ENCODE measurements at places on chromosomes 7 and 10. TPM values are rescaled to one million over a fixed set of nuclear protein-coding genes. Genes with fewer than 3 reads are reported as not detected.

The ZNF853 gene
- 0.91 TPM for total RNA-seq

The FFAR4 gene
- 44.2 TPM for total RNA-seq

The ABCB1 gene
- total RNA-seq = 22.2 TPM

The ATP6V0A4 gene
- not detected for total RNA-seq

The MKX gene
- total RNA-seq = 0.10 TPM

The RAPGEF5 gene
- total RNA-seq = 42.2 TPM

GRCh38 chr10:116826803-116827202 lies 22.5 kb upstream of the ENO4 start:
- DNase-seq = no peak

DNA sequence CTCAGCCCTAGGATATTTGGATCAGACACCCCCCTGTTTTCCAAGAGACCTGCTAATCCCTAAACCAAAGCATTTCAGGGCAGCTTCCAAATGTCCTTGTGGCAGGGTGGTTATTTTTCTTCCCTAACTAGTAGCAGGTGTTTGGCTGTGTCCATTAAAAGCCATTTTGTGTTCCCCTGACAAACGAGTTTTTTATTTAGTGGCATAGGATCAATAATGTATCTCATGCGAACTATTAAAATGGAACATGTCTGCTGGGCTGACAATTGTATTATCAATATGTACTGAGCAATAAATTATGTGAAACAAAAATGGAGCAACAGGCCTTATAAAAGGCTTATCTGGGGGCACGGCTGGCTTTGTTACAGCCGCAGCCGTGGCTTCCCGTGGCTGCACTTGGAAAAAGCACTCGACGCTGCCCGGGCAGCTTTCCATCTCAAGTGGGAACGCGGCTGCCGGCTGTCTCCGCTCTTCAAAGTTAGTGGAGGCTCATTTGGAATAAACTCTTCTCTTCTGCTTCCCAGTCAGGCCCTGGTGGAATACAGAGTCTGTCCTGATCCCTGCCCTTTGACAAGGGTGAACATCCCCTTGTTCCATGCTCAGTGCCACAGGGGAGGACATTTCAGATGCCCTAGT lies 554.3 kb downstream of the TYW1 start:
- DNase-seq = no peak

DNA sequence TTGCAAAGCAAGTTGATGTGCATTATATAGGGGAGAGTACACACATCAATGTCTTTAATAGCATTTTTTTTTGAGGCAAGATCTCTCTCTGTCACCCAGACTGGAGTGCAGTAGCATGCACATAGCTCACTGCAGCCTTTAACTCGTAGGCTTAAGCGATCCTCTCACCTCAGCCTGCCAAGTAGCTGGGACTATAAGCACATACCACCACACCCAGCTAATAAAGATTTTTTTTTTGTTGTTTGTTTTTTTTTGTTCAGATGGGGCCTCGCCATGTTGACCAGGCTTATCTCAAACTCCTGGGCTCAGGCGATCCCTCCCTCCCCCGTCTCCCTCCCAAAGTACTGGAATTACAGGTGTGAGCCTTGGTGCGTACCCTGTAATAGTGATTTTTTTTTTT lies 1.5 kb downstream of the UMAD1 start:
- peak; percentile 65 for DNase-seq

DNA sequence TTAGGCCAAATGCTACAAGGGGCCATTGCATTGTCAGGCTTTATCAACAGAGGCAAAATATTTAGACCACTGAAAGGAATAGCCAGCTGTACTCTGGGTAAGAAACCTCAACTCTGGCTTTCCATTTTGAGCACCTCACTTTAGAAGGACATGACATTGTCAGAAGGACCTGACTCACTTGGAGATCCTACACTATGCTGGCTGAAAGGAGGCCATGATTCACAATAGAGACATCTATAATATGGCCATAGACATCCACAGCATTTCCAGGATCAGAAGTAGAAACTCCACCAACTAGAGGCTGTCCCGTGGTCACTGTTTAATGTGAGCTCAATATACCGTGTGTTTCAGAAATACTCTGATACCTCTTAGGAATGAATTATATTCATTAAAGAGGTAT lies 140.9 kb downstream of the BTAF1 start:
- DNase-seq = no peak

DNA sequence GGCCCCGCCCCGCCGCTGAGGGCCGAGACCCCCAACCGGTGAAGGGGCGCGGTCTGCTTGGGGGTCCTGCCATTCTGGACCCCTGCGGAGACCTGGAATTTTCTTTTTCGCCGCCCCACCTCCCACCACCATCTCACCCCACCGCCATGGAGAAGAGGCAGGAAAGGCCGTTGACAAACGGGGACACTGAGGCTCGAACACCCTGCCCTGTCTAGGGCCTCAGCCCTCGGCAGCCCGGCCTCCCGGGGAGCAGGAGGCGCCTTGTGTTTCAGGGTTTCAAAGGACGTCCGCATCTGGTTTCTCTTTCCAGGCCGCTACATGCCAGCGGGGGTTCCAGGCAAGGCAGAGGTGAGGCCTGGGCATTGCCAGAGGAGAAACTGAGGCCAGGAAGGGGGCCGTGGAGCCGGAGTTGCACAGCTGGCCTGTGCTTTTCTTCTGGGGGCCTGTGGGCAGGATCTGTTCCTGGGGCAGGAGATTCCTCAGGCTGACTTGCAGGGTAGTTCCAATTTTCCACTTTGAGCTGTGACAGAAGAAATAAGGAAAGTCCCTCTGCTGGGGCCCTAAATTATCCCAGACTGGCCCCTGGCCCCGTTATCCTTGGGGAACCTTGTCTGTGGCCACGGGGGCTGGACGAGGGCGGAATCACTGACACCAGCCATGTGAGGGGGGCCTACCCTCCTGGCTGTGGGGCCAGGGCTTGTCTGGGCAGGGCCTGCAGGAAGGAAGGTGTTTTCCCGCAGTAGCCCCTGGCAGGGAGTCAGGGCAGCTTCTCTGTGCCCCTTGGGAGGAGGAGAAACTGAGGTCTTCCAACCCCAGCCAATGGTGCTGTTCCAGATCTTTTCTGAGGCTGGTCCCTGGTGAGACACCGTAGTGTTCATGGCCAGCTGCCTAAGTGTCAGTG lies 900 bp upstream of the MICALL2 start:
- no peak for DNase-seq

DNA sequence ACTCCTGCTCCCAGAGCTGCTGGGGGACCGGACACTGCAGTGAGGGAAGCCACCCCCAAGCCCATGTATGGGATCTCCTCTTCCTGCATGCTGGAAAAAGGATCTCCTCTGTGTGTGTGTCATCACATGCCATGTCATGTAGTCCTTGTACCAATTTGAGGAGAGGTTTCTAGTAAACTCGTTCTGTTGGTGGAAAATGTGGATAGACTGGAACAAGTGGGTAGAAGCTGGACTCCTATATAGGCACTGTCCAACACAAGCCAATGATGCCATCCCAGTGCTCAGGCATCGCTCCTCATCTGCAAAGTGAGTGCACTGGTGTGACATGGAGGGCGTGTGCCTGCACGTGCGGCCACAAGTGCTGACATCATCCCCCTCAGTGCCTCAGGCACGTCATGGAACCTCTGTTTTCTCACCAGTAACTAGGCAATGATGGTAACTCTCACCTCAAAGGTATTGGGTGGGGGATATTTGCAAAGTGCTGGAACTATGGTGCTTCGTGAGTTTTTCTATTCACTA lies 19.3 kb downstream of the MYO1G start:
- no peak for DNase-seq

- DNase-seq = no peak
Observed at GRCh38 chr10:131233611-131234258, 77.8 kb downstream of the TCERG1L start.

Data from colonic mucosa (tissue), 4 donors.